ENCODE measurements at places on chromosomes 4 and X.

DNA sequence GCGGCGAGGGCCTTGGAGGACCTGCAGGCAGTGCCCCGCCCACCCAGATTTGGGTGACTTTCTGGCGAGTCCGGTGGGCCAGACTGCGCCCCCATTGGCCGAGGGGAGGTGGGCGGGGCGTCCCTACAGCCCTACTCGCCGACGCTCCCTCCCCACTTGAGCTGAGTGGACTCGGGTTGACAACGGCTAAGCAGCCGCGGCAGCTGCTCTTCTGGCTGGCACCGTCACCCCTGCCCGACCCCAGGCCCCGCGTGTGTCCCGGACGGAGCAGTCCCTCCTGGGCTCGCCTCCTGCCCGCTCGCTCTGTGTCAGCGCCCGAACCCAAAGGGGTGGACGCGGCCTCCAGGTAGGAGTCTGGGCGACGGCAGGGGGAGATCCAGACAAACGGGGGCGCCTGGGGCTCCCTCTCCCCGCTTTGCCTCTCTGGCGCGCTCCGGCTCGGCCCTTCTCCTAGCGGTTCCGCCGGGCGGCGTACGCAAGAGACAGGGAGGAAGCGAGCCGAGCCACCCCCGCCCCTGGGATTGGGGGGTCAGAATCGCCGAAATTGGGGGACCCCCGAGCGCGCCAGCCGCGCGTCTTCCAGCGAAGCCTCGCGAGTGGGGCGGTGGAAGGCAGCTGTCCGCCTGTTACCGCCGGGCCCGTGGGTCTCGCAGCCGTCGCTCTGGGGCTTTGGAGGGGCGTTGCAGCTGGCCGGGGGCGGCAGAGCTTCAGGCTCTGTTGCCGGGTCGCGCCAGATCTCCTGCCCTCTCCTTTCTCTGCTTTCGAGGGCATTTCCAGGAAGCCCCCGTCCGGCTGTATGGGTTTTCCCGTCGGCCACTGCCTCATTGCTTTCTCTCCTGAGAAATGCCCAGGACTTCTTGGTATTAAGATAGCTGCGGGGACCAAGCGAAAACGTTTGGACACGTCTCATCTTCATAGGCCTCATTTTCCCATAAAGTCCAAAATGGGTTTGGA lies 46.3 kb downstream of the STARD8 start:
- DNase-seq = peak; percentile 79

GRCh38 chr4:145772347-145772746 lies 92.4 kb downstream of the C4orf51 start:
- DNase-seq = no peak

DNA sequence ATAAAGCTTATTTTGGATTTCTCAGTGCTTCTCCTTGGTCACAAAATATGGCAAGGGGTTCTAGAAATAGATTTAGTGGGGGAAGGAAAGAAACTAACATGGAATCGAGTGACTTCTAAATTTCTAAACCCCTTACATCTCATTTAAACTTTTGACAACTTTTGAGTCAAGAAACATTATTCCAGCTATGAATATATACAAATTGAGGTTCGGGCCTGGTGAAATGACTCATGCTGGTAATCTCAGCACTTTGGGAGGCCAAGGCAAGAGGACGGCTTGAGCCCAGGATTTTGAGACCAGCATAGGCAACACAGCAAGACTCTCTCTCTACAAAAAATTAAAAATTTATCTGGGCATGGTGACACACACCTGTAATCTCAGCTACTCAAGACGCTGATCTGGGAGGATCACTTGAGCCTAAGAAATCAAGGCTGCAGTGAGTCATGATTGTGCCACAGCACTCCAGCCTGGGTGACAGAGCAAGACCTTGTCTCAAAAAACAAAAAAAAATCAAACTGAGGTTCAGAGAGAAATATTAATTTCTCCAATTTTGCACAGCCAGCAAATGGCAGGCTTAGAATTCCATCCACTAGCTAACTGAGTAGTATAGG lies 99.8 kb downstream of the ANXA3 start:
- no peak for DNase-seq

DNA sequence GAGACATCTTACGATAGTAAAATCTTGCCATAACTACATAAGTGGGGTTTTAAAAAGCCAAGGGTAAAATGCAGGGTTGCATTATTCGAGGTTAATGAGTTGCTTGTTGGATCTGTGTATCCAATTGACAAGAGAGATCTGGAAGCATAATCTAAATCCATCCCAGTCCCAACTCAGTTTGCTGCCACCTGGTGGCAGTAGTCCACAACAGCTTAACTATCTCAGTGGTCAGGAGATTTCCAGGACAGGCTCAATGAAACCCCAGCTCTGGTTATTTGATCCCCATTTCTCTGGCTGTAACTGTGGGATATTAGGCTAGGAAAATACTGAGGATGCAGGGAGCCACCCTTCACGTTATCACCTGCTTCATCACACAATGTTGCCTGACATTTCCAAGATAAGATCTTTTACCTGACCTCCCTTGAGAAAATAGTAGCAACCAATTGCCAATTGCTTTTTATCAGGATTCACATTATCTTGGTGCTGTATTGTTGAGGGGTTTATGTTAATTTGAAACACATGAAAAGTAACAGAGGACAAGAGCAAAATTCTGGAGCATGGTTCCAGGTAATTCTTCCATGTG lies 88.2 kb upstream of the TNIP3 start:
- peak; percentile 65 for DNase-seq

- DNase-seq = no peak
Measured at GRCh38 chr4:168722391-168722790, 225.5 kb downstream of the PALLD start.

GRCh38 chrX:73765776-73766430 lies 202.9 kb downstream of the CHIC1 start:
- no peak for DNase-seq

GRCh38 chr4:67899096-67899495 lies 15.3 kb upstream of the TMPRSS11D start:
- DNase-seq = no peak

DNA sequence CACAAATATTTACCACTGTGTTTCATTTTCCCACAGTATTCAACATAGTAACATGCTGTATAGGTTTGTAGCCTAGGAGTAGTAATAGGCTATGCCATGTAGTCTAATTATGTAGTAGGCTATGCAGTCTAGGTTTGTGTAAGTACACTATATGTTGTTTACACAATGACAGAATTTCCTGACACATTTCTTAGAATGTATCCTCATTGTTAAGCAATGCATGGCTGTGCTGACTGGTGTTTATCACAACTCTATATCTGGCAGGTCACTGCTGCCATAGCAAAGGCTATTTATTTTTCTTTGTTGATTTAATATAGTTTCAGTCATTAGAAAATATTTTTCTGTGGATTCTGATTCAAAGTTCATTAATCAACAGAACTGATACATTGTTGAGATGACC lies 108.3 kb upstream of the TEX13A start:
- no peak for DNase-seq

- DNase-seq = no peak
Measured at GRCh38 chr4:136457004-136457403, 1075.3 kb downstream of the PCDH18 start.

- DNase-seq = no peak
Measured at GRCh38 chrX:100418556-100418955, 8.5 kb upstream of the PCDH19 start.

DNA sequence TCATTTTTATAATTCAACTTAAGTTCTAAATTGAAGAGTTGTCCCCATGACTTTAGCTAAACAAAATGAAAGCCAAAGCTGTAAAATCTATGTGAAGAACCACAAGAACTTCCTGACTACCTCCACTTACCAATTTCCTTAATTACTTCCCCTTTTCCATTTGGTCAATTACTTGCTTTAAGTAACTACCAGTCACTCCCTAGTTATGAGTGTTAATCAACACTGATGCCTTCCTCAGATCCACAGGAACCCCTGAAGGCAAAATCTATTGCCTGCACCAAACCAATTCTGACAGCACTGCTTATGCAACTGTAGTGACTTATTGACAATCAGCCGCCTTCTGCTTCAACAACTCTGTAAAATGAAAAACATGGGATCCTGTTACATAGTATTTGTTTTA lies 10.5 kb downstream of the RBMX start:
- no peak for DNase-seq

- DNase-seq = no peak
Measured at GRCh38 chr4:64895031-64895430, 485.8 kb upstream of the TECRL start.

GRCh38 chr4:145818011-145818410 lies 120.6 kb downstream of the ZNF827 start:
- DNase-seq = no peak

- DNase-seq = no peak
Measured at GRCh38 chr4:99735822-99736221, 78.2 kb upstream of the C4orf54 start.

DNA sequence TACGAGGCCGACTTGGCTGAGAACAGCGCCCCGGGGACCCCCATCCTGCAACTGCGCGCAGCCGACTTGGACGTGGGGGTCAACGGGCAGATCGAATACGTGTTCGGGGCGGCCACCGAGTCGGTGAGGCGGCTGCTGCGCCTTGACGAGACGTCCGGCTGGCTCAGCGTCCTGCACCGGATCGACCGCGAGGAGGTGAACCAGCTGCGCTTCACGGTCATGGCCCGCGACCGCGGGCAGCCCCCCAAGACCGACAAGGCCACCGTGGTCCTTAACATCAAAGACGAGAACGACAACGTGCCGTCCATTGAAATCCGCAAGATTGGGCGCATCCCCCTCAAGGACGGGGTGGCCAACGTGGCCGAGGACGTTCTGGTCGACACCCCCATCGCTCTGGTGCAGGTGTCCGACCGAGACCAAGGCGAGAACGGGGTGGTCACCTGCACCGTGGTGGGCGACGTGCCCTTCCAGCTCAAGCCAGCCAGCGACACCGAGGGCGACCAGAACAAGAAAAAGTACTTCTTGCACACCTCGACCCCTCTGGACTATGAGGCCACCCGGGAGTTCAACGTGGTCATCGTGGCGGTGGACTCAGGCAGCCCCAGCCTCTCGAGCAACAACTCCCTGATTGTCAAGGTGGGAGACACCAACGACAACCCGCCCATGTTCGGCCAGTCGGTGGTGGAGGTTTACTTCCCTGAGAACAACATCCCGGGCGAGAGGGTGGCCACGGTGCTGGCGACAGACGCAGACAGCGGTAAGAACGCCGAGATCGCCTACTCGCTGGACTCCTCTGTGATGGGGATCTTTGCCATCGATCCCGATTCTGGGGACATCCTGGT lies 2.4 kb downstream of the PCDH7 start:
- no peak for DNase-seq

- peak; percentile 23 for DNase-seq
Measured at GRCh38 chrX:38811515-38812243, 10.4 kb downstream of the MID1IP1 start.

DNA sequence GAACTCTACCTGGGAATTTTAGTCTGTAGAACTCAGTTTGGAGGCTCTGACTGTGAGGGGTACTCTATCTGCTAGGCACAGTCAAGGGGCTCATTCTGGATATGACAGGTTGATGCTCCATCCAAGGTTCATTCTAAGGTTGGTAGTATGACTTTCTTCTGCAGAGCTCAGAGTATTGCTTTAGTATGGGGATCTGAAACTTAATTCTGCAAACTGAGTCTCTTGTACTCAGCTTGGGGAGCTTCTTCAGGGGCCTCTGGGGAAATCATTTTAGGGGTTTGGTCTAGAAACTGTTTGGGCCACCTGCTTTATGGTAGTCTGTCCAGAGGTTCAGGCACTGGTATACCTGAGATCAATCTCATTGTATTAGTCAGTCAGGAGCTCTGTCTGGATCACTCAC lies 9.7 kb upstream of the TSR2 start:
- DNase-seq = no peak

GRCh38 chr4:25347473-25347872 lies 29.6 kb upstream of the ANAPC4 start:
- no peak for DNase-seq

GRCh38 chr4:46931981-46932380 lies 22.9 kb upstream of the COX7B2 start:
- DNase-seq = peak; percentile 48

- DNase-seq = no peak
Measured at GRCh38 chr4:10981576-10981975, 297.0 kb upstream of the CLNK start.

GRCh38 chrX:40809210-40809609 lies 73.9 kb upstream of the MED14 start:
- peak; percentile 29 for DNase-seq

DNA sequence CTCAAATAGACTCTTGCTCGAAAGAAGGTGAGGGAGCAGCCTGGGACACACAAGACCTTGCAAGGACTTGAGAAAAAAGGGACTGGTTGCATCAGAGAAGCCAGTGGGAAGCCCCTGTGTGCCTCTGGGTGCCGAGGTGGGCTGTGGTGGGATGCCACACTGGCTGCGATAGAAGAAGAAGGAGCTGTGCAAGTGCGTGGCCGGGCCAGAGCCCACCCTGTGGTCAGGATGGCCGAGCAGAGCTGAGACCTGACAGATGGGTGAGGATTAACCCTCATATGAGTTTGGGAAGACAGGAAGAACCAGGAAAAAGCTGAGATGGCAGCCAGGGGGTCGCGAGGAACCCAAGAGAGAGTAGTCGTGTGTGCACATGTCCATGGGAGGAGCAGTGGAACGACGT lies 44.6 kb upstream of the HGFAC start:
- DNase-seq = no peak

DNA sequence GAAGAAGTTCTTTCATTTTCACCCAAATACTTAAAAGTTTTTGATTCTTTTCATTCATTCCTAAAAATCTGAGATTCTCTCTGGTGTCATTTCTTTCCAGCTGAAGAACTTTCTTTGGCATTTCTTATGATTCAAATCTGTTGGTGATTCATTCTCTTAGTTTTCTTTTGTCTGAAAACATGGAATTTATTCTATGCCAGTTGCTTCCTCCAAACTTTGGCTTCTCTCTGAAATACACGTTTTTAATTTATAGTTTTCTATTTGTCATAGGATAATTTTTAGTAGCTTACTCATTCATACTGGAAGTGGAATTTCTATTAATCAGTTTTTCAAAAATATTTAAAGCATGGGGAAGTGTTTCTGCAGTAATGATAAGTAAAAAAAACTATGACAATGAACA lies 1012.0 kb downstream of the RPA4 start:
- DNase-seq = peak; percentile 47

GRCh38 chr4:40355131-40355530 lies 20.0 kb downstream of the CHRNA9 start:
- DNase-seq = no peak

DNA sequence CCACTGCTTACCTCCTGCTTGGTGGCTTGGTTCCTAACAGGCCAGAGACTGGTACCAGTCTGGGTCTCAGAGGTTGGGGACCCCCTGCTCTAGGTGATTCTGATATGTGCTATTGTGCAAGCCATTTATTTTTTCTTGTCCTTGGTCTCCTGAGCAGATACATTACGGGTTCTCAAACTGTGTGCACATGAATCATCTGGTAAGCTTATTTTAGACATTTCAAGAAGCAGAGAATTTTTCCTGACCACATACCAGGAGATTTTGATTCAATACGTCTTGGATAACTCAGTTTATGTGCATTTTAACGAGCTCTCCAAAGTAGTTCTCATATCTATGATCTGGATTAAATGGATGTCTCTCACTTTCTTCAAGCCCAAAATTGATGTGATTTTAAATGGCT lies 77.2 kb downstream of the FHIP1A start:
- peak; percentile 70 for DNase-seq

- DNase-seq = peak; percentile 88
Measured at GRCh38 chr4:38857354-38858096, 908 bp upstream of the TLR6 start.
